Dermis microvascular lymphatic vessel endothelial cell (primary cell): ENCODE measurements at places on chromosomes 2 and 18. TPM values are rescaled to one million over a fixed set of nuclear protein-coding genes. Genes with fewer than 3 reads are reported as not detected.

CAPN14 gene
- under 0.01 TPM in 2 replicates for total RNA-seq

ANKZF1 gene
- 15.8 and 19.2 TPM in 2 replicates for total RNA-seq

DOCK10 gene
- total RNA-seq = 4.6 and 6.1 TPM in 2 replicates

IL36RN gene
- total RNA-seq = not detected in 2 replicates

CYP26B1 gene
- 0.25 TPM in 1 of 2 replicates, not detected in the other for total RNA-seq

CHST9 gene
- not detected in 2 replicates for total RNA-seq

REG3G gene
- total RNA-seq = not detected in 2 replicates

PDCL3 gene
- total RNA-seq = 13.8 and 15.0 TPM in 2 replicates
